Ovary (tissue), 10 donors: ENCODE measurements at places on chromosomes 7 and 10. TPM values are rescaled to one million over a fixed set of nuclear protein-coding genes. Genes with fewer than 3 reads are reported as not detected.

GRCh38 chr7:45055594-45056219 is 33.1 kb downstream of the NACAD start:
- H3K27ac ChIP-seq, result no peak overlapping the region
- no peak for DNase-seq
- H3K4me3 ChIP-seq, result no peak overlapping the region
- no peaks in the 10 kb centered on the region for H3K36me3 ChIP-seq

DNA sequence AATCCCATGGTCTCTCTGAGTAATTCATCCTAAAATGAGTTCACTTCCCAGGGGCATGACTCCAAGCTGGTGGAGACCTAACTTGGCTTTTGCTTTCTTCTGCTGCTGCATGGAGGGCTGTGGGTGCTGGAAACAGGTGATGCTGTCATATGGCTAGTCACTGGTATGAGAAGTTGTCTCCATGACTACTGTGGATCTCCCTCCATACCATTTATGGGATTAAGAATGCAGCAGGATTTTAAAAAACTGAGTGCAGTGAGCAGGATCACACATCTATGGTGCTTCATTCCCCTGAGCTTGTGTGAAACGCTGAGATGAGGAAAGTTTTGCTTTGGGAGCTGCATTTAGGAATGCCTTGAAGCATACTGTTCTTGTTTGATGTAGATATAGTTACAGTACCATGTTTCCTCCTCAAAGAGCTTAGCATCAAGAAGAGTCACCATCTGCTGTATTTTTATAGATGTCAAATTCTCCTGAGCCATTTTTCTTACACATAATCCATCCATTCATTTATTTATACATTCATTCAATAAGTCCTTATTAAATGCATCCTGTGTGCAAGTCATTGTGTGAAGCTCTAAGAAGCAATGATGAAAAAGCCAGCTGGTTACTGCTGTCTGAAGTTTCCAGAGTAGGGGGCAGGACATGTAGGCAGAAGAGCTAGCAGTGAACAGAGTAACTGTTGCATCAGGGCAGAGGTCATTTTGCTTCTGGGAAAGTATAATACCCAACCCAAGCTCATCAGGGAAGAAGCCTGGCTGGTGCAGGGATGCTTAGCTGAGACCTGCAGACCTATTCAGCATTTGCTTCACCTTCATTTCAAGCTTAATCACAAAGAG is 534.8 kb downstream of the AUTS2 start:
- H3K27me3 ChIP-seq, result no peaks in the 10 kb centered on the region
- no peaks in the 10 kb centered on the region for H3K4me1 ChIP-seq
- no peaks in the 10 kb centered on the region for H3K36me3 ChIP-seq
- no peak overlapping the region for H3K27ac ChIP-seq
- no peak overlapping the region for H3K4me3 ChIP-seq
- DNase-seq, result no peak

DNA sequence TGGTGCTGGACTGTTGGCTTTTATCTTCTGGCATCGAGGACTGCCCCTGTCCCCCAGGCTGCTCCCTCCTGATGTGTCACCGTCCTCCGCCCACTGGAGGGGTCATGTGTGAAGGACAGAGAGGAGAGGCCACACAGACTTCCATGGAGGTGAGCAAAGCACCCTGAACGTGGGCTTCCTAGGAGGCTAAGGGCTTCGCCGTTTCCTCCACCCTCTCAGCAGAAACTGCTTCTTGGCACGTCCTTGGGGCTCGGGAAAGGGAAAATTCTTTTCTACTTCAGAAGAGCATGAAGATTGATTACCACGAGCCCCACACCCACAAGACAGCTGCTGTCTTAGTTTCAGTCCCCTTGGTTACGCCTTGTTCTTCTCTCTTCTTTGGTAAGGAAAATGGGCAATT is 218.2 kb downstream of the CCDC3 start:
- H3K27ac ChIP-seq, result no peak overlapping the region
- H3K4me1 ChIP-seq, result peaks cover 2% of the 10 kb centered on the region
- no peaks in the 10 kb centered on the region for H3K36me3 ChIP-seq
- DNase-seq, result no peak
- no peaks in the 10 kb centered on the region for H3K27me3 ChIP-seq
- H3K4me3 ChIP-seq, result no peak overlapping the region

DNA sequence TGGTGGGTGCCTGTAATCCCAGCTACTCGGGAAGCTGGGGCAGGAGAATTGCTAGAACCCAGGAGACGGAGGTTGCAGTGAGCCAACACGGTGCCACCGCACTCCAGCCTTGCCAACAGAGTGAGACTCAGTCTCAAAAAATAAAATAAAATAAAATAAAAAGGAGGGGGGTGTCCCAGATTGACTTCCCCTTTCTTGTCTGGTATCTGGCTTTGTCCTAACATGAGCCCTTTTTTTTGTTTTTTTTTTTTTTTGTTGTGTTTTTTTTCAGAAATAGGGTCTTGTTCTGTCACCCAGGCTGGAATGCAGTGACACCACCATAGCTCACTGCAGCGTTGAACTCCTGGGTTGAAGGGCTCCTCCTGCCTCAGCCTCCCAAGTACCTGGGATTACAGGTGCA is 4.7 kb downstream of the CASP2 start:
- no peak overlapping the region for H3K27ac ChIP-seq
- H3K36me3 ChIP-seq, result no peaks in the 10 kb centered on the region

DNA sequence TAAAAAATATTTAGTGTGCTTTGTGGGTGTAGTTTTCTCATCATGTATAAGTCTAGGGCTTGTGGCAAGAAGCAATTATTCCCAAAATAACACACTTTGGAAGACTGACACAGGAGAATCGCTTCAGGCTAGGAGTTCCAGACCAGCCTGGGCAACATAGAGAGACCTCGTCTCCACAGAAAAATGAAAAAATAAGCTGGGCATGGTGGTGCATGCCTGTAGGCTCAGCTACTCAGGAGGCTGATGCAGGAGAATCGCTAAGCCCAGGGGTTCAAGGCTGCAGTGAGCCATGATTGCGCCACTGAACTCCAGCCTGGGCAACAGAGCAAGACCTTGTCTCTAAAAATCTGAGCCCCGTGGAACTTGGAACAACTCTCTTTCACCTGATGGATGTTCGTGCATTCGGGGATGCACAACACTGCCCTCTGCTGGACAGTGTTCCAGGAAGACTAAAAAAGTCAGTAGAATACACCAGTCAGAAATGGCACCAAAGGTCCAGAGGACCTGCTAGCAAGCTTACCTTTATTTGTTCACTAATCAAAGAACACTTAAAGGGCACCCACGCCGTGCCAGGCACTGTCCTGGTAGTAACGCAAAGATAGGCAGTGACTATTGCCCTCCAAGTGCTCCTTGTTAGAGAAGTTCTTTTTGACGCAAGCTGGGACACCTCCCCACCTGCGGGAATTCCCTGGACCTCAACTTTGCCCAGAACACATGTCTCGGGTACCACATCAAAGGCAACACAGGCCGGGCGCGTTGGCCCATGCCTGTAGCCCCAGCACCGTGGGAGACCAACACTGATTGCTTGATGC is 81.9 kb upstream of the CALN1 start:
- no peak overlapping the region for H3K27ac ChIP-seq
- no peak for DNase-seq

Gene VWA2
- total RNA-seq, result 11.1 TPM

Gene TPK1
- 4.5 TPM for total RNA-seq

Gene DOCK4
- total RNA-seq, result 23.7 TPM

Gene SPDYE16
- 1.2 TPM for total RNA-seq

Gene MACROH2A2
- total RNA-seq, result 6.3 TPM

Gene ZMYND11
- 83.6 TPM for total RNA-seq
